ENCODE measurements at places on chromosomes 11 and 22.

DNA sequence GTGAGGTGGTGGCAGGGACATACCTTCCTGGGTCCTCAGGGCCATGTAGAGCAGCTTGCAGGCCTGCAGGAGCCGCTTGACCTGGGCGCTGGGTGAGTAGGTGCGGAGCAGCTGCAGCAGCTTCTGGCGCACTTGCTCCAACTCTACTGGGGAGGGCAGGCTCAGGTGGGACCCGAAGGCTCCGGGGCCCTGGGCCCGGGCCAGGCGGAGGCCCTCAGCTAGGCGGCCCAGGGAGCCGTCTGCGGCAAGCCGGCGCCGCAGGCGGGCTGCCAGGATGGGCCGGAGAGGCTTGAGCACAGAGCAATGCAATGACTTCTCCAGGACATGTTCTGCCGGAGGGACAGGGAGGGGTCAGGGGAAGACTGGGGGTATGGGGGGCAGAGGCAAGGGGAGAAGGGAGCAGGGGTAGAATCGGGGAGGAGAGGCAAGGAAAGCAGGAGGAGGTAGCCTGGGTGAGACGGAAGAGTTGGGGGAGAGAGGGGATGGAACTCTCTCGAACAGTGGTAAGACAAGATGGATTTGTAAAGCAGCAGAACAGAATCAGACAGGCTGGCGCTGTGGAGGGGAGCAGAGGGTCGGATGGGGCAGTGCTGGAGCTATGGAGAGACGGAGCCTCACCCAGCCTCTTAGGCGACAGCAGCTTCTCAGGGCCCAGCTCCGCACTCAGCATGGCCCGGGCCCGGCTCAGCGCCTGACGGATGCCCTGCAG lies 2.2 kb downstream of the RIN1 start:
- DNase-seq: no peak

GRCh38 chr11:57269571-57270021 lies 32.5 kb upstream of the APLNR start:
- DNase-seq: no peak

- peak; percentile 81 for DNase-seq
These were observed 465 bp downstream of the SUN2 start for GRCh38 chr22:38755155-38755910.

DNA sequence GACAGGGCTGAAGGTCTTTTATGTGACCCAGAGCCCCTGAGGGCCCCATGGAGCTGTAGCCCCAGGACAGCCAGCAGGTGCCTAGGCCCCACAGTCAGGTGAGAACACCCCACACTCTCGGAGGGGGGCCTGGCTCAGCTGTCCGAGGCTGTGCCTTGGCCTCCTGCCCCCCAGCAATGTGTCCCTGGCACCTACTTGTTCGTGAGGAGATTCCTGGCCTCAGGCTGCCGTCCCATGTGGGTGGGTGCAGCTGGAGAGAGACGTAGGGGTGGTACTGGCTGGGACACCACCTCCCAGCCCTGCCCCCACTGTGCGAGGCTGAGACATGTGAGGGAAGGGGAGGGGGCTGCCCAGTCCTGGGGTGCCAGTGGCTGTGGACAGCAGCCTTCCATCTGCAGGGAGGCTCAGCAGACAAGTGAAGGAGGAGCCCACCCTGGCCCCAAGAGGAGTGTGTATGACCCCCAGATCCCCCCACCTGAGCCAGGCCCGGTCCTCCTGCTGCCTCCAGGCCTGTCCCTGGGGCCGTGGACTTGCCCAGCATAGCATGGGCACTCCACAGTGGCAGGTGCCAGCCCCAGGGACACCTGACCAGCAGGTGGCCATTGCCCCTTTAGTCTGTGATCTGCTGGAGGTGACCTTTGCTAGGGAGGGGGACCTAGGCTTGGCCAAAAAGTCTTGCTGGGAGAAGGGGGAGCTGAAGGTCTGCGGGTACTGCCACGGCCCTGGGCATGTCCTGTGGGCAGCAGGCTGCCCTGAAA lies 17.0 kb downstream of the IL17REL start:
- no peak for DNase-seq

GRCh38 chr22:38300197-38300945 lies 16.9 kb downstream of the CSNK1E start:
- DNase-seq: no peak

GRCh38 chr11:15911377-15912044 lies 444.8 kb downstream of the SOX6 start:
- no peak for DNase-seq

GRCh38 chr11:15163136-15163535 lies 48.4 kb downstream of the INSC start:
- no peak for DNase-seq
